Bronchial epithelial cell (primary cell): ENCODE measurements at places on chromosomes 12 and 14. TPM values are rescaled to one million over a fixed set of nuclear protein-coding genes. Genes with fewer than 3 reads are reported as not detected.

SCFD1 gene
- 101 and 119 TPM in 2 replicates for total RNA-seq

PMCH gene
- not detected in 2 replicates for total RNA-seq

ZBTB1 gene
- 36.1 and 39.5 TPM in 2 replicates for total RNA-seq

RHEBL1 gene
- 0.26 and 0.53 TPM in 2 replicates for total RNA-seq

MYF6 gene
- total RNA-seq, result not detected in 2 replicates

CMTM5 gene
- not detected in 2 replicates for total RNA-seq

CCDC198 gene
- not detected in 2 replicates for total RNA-seq

COL2A1 gene
- under 0.01 TPM in 2 replicates for total RNA-seq

ART4 gene
- not detected in 2 replicates for total RNA-seq

RERG gene
- total RNA-seq, result 0.13 and 0.53 TPM in 2 replicates

NELL2 gene
- total RNA-seq, result not detected in 2 replicates

VWF gene
- total RNA-seq, result 0.26 and 0.51 TPM in 2 replicates

FGD4 gene
- 22.9 and 24.8 TPM in 2 replicates for total RNA-seq

RNFT2 gene
- total RNA-seq, result 0.26 TPM in 2 replicates

RIMKLB gene
- 36.7 and 42.6 TPM in 2 replicates for total RNA-seq

FOXM1 gene
- 0.79 and 0.90 TPM in 2 replicates for total RNA-seq

SCN8A gene
- under 0.01 and 0.77 TPM in 2 replicates for total RNA-seq

CD4 gene
- total RNA-seq, result not detected in 2 replicates

GLIPR1L1 gene
- not detected in 2 replicates for total RNA-seq

SLCO1A2 gene
- not detected in 2 replicates for total RNA-seq

SMCO2 gene
- 1.7 and 1.8 TPM in 2 replicates for total RNA-seq

CLEC4D gene
- not detected in 2 replicates for total RNA-seq

CRIP1 gene
- 1.5 TPM in 1 of 2 replicates, not detected in the other for total RNA-seq

IFT81 gene
- 5.8 and 9.5 TPM in 2 replicates for total RNA-seq

ESR2 gene
- total RNA-seq, result under 0.01 and 0.13 TPM in 2 replicates
